Ecto neural progenitor cell (in vitro differentiated cells): ENCODE measurements at places on chromosomes 11 and 22.

DNA sequence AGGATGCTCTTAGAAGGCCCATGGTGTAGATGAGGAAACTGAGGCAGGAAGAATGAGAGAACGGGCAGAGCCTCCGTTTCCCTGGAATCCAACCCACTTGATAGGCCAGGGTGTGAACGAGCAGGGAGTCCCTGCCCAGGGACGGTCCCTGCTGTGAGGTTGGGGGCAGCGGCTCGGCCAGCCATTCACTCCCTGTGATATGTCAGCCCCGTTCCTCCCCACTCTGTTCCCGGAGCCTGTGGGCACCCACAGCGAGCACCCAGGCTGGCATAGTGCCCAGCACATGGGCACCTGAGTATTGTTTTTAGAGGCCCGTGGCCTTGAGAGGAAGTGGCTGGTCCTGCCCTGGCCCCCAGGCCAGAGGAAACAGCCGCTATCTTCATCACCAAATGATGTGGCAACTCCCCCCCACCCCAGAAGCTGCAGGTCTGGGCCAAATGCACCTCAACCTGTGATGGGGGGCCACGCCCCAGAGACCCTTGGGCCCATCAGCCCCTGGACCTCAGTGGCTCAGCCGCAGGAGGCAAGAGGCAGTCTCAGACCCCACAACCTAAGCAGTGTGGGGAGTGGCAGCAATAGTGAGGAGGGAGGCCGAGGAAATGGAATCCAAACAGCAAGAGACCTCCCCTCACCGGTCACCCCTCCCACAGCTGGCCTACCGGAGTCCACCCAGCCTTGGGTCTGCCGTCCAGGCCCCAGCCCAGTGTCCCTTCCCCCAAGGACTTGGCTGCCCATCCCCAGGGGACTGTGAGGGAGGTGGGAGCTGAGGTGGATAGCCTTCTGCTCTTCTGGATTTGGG is 2.1 kb downstream of the ALDH3B1 start:
- DNase-seq, result no peak

DNA sequence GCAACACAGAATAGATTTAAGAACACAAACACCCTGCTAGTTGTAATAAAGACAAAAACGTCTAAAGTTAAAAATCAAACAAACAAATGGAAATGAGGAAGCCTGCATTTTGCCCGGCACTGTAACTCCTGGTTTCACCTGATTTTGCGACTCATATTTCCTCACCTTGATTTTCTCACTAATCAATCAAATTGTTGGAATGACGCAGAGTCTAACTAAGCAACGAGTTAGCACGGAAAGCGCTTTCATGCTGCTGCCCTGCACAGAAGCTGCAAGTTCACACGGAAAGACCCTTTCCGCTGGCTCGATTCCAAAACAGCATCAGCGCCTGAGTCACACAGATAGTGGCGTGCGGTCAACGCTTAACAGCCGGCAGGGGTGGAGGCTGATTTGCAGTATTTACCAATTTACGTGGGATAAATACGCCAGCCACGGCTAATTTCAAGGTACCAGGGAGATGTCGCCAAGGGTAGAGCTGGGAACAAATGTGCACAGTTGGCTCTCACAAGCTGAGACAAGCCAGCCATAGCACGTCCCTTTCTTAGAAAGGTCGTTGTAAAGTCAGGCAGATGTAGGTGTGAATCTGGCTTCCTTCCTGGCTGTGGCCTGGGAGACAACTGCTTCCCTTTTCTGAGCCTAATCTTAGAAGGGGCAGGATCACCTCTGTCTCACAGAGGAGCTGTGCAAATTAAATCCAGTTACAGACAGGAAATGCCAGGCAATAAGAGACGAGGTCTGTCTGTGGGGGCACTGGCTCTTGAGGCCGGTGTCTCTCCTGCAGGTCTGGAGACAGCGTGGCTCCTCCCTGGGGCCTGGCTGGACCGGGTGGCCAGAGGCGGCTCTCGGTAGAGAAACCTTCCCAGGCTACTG is 76.9 kb upstream of the TTLL12 start:
- no peak for DNase-seq

DNA sequence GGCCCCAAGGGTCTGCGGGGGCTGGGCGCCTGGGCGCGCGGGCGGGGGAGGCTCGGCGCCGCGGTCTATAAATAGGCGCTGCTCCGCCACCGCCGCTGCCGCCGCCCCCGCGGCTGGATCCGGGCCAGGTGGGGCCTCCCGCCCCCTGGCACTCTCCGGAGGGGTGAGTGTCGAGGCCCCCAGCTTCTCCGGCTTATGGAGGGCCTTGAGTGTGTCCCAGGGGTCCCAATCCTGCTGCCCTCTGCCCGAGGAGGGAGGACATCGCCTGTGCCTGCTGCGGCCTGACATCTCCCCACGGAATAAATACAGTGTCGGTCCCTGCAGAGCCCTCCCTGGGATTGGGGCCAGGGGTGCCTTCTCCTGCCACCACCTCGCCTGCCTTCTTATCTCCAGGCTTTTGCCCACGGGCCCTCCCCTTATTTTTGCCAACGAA is 4.3 kb upstream of the GP1BB start:
- no peak for DNase-seq

DNA sequence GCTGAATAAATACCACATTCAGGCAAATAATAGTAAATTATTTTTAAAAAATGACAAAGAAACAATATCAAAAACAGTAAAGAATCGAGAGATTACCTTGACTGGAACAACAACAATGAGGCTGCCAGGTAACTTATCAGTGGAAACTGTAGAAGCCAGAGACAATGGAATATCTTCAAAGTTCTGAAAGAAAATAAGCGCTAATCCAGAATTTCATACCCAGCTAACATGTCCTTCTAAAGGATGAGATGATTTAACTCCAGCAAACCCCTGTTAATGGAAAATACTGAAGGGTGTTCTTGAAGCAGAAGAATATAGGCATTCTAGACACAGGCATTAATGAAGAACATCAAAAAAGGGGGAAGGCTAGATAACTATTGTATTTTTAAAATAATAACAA is 20.7 kb upstream of the SCUBE2 start:
- no peak for DNase-seq

- DNase-seq, result no peak
Measured at GRCh38 chr22:23835484-23836144, 3.2 kb downstream of the DERL3 start.

- no peak for DNase-seq
Measured at GRCh38 chr11:118398791-118399559, 2.4 kb upstream of the ATP5MG start.

DNA sequence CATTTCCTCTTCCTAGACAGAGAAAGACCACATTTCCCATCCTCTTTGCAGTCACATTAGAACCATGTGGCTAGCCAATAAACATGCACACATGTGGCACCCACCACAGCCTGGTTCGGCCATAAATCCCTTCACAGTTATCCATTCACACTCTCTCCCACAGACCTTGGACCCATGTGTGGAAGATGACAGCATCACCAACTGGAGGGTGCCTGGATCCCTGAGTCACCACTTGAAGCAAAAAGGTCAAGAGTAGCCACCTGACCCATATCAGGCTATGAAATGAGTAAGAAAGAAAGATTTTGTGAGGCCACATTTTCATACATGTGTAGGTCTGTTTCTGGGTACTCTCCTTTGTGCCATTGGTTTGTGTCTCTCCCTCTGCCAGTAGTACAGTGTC is 9.0 kb upstream of the TMEM121B start:
- no peak for DNase-seq

- DNase-seq, result no peak
Measured at GRCh38 chr22:23504516-23504915, 75.6 kb downstream of the IGLL1 start.

- DNase-seq, result peak; percentile 80
Measured at GRCh38 chr11:69437001-69437875, 44.2 kb upstream of the LINC01488 start.

GRCh38 chr22:27318516-27318915 is 483.0 kb downstream of the MN1 start:
- no peak for DNase-seq

DNA sequence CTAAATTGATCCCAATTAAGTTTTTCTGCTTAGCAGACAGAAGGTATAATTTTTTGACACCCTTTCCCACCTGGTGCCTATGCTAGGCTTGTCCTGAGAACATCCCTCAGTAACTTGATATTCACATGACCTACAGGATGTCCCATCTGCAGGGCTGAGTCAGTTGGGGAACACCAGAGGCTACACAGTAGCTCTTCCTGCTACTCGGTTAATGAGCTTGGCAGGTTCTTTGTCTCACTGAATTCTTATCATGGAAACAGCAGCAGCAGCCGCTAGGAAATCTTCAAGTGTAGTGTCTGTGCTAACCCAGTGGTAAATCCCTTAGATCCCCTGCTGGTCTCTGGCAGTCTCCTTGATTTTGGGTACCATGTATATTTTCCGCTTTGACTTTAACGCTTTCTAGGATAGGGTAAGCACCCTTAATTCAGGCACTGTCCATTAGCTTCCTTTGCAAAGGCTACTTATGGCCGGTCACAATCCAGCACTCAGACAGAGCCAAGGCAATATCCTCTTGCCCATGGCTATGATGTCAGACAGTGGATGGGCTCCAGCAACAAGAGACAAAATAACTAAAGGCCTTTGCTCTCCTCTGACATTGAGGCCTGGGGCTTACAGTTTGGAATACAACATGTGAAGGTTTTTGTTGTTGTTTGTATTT is 8.5 kb downstream of the MRPL16 start:
- DNase-seq, result no peak

GRCh38 chr11:106614262-106614661 is 404.0 kb downstream of the GUCY1A2 start:
- DNase-seq, result no peak

DNA sequence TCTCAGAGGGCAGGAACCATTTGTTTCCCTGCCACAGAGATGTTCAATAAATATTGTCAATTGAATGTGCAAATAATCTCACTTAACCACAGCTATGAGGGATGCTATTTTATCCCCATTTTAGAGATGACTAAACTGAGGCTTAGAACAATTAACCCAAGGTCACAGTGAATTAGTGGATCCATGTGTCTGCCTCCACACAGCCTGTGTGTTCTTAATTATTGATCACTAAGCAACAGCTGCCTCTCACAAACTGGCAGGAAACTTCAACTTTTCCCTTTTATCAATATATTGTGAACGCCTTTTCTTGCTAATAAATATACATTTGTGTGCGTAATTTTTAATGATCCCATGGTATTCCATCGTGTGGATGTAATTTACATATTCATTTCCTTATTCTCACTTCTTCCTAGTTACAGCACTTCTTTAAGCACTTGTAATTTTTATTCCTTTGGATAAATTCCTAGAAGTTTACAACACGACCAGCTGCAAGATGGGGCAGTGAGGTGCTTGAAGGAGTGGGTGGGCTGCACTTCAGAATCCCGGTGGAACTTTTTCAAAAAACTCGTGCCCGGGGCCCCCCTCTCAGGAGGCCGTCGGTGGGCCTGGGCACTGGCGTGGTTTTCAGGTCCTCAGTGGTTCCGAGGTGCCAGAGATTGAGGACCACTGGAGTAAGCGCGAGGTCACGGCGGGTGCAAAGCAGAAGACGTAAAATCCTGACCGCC is 915 bp upstream of the SREBF2 start:
- no peak for DNase-seq

DNA sequence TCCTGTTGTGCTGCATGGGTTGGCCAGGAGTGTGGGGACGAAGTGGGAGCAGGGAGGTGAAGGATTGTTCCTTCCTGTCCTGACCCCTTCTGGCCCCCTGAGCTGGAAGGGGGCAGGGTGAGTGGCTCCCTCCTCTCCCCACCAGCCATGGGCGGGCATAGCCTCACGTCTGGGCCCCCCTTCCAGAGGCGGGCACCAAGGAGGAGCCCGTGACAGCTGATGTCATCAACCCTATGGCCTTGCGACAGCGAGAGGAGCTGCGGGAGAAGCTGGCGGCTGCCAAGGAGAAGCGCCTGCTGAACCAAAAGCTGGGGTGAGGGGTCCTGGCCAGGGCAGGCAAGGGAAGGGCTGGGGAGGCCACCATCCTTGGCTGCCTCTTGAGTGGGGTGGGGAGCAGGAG is 3.4 kb downstream of the SART1 start:
- DNase-seq, result no peak

DNA sequence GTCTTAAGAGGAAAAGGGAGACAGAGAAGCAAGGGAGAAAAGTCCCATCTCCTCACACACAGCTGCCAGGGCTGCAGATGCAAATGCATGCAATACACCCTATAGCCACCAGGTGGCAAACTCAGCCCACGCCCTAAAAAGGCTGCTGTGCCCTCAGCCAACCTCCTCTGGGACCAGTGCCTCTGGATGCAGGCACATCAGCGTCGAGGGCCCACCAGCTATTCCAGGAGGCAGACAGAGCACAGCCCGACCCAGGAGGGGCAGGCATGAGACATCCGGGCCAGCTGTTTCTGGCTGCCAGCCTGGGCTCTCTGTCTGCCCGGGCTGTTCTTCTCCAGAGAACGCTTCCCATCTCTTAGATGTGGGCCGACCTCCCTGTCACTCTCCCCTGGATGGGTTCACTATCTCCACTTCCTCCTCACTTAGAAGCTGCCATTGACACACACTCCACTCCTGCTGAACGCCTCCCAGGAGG is 39.7 kb downstream of the TPBGL start:
- DNase-seq, result peak; percentile 87

DNA sequence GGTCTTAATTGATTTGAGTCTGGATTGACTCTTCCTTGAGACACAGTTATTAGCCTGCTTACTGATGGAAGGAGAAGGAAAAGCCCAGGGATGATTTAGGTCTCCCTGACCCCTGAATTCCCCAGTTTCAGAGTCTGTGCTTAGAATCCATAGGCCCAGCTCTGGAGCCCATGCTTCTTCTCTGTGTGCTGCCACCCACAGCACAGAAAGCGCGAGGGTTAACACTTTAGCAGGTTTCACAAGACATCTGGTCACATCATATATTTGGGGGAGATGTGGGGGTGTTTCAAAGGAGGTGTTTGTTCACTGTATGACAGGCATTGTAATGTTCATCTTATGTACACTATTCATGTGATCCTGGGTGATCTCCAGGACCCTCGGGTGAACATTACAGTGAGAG is 107.0 kb downstream of the PPP6R3 start:
- DNase-seq, result no peak

DNA sequence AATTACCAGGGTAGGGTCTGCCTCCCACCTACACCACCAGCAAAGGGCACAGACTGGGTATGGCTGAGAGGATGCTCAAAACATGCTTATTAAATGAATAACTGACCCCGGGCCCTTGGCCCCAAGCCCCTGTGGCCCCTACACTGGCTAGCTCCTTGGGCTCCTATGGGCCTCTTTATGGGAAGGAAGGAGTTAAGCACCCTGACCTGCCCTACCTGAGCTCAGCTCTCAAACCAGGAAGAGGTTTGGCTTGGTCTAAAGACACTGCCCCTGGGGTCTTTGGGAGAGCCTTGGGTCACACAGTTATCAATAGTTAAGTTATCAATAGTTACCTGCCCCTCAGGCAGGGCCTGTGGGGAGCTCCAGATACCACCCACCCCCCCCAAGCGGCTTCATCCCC is 1.2 kb downstream of the USH1C start:
- no peak for DNase-seq

- DNase-seq, result no peak
Measured at GRCh38 chr11:96219981-96220623, 122.9 kb downstream of the MAML2 start.

DNA sequence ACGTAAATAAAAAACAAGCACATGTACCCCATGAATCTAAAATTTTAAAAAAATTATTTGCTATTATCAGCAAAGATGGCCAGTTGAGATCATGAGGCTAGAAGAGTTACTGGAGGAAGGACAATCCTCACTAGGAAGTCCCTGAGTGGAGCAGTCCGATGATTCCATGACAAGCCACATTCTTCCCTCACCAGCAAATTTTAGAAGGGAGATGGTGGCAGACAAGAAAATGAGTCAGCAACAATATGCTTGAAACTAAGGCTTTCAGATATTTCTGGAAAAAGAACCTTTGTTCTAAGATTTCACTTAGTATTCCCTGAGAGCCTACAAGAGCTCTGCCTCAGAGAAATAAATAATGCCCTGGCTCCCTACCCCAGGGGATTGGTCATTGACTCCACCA is 34.9 kb downstream of the P4HA3 start:
- DNase-seq, result no peak

- DNase-seq, result no peak
Measured at GRCh38 chr11:3037945-3038271, 19.3 kb downstream of the CARS1 start.
